ENCODE measurements at places on chromosomes 5 and 9.

- no peak for DNase-seq
Observed at GRCh38 chr5:53366245-53366644, 114.2 kb upstream of the FST start.

DNA sequence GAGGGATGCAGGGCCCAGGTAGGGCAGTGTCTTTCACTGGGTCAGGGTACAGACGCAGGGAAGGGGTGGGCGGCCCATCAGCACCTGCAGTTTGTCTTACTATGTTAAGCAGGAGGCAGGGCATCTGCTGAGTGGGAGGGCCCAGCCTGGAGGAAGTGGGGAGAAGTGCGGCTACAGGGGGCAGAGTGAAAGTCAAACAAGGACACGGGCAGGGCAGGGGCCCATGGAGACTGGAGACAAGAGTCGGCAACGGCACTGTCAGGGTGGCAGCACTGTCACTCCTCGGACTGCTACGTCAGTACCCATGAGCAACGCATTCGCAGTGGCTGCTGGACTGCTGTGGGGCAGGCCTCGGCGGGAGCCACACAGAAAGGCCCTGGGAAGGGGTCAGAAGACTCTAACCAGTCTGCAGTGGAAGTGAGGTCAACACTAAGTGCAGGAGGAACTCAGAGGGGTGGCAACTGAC lies 19.7 kb downstream of the CAMSAP1 start:
- no peak for DNase-seq

DNA sequence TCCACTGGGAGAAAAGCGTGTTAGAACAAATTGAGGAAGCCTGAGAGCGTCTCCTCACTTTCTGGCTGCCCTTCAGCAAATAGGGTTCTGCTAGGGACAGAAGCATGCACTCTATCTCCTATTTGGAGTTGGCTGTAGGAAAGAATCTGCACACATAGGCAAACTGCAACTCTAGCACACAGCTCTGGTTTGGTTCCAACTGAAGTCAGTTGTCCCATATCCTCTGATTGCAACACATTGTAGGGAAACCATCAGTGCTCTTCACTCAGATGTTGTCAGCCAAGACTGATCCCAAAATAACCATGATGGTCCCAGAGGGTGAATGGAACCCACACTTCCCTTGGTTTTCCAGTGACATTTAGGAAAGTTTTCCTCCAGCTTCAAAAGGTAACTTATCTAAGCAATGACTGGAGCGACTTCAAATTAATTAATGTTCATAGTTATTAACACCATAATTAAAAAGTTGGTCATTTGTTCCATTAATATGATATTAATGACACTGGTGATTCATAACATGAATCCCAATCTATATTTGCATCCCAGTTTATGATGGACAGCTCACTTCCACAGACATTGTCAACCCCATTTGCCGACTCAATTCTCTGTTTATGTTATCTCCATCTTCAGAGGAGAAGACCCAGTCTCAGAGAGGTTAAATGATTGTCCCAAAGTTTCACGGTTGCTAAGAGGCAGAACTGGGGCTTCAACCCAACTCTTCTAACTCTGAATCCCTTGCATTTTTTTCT lies 136.7 kb upstream of the ZNF462 start:
- no peak for DNase-seq

- no peak for DNase-seq
Observed at GRCh38 chr5:172052450-172053236, 46.2 kb upstream of the FBXW11 start.

DNA sequence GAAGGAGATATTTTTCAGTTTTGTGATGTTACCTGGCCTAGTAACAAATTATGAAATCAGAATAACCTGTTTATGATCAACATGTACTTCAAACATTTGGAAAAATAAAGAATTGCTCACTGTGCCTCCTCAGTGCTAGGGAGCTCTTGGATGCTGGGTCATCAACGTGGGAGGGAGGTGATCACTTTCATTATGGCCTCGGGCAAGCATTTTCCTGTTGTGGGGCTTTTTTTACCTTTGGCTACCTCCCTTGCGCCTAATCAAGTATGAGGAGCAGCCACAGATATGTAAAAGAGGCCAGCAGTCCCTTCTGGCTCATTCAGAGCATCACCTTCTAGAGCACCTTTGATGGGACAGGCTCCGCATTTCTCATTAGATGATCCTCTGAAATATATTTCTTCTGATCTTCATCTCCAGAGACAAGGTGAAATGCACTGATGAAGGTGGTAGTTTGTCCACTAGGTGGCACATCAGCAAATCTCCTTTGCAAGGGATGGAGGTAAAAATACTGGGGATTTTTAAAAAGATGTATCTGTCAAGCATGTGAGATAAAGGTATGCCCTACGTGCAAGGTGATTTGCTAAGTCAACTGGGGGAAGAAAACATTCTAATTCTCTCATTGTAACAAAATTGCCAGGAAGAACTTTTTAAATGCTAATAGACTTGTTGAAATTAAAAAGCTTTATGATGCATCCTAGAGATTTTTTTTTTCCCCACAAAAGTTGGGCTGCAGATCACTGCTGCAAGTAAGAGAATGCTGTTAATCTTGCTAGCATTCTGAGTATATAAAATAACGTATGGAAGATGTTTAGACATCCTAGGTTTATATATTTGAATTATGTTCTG lies 218.2 kb downstream of the MAST4 start:
- DNase-seq: peak; percentile 10

DNA sequence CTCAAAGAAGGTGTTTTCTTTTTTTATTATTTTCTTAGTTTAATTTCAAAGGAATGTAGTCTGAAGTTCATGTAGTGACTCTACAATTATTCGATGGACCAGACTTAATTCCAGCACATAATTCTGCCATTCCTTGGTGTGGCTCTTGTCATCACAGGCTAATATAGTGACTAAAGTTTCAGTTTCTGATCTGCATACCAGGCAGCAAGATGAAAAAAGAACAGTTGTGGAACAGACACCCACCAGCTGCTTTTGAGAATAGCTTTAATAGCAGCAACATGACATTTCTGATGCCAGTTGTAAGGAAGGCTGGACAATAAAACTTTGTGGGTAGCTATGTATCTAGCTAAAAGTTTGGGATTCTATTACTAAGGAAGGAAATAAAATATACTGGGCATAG lies 676.3 kb upstream of the GRAMD2B start:
- DNase-seq: no peak

DNA sequence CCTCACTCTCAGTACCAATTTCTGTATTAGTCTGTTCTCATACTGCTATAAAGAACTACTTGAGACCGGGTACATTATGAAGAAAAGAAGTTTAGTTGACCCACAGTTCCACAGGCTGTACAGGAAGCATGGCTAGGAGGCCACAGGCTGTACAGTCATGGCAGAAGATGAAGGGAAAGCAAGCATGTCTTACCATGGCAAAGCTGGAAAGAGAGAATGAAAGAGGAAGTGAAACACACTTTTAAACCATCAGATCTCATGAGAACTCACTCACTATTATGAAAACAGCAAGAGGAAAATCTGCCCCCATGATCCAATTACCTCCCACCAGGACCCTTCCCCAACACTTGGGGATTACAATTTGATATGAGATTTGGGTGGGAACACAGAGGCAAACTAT lies 698.8 kb downstream of the CDH9 start:
- DNase-seq: no peak
